ENCODE measurements at places on chromosomes 4 and X. TPM values are rescaled to one million over a fixed set of nuclear protein-coding genes. Genes with fewer than 3 reads are reported as not detected.

- no peak for DNase-seq
These were observed 114.8 kb upstream of the MAP9 start for GRCh38 chr4:155491336-155492120.

DNA sequence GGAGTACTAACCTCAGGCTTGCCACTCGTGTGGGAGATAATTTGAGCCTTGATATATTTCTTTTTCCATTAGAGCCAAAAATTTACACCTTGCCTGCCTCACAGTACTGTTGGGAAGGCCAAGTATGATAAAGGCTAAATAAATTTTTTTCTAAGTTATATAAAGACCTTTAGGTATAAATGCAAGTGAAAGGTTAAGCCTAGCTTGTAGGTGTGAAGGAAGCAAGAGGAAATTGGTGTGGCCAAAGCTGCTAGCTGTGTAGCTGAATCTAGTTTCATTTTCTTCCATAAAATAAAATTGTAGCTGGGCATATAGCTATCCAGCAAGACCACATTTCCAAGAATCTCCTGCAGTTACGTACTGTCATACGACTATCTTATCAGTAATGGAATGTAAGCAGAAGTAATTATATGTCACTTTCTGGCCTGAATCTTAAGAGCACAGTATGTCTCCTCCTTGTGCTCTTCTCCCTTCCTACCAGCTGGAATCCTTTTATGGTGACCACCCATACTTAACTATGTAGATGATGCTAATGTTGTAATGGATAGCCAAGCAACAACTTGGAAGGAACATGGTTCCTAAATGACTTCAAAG lies 14.3 kb upstream of the GABRE start:
- DNase-seq: no peak

GRCh38 chr4:137090951-137091350 lies 441.3 kb downstream of the PCDH18 start:
- DNase-seq: no peak

DNA sequence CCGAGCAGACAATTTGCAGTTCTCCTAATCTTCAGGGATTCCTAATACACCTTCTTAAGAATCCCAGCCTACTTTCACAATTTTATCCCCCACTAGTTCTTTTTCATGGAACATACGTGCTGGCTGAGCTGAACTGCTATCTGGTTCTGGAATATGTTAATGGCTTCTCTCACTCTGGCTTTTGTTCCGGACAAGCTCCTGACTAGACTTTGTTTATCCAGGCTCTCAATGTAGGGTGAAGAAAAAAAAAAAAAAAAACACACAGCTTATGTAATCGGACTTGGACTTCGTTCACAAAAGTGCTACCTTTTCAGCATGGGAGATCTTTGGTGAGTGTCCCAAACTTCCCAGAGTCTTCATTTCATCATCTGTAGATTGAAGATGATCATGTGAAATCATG lies 555.4 kb upstream of the CPEB2 start:
- DNase-seq: no peak

- DNase-seq: no peak
These were observed 1880.5 kb downstream of the ARAP2 start for GRCh38 chr4:34363842-34364241.

- DNase-seq: no peak
These were observed 5.0 kb downstream of the GRPEL1 start for GRCh38 chr4:7062816-7063215.

DNA sequence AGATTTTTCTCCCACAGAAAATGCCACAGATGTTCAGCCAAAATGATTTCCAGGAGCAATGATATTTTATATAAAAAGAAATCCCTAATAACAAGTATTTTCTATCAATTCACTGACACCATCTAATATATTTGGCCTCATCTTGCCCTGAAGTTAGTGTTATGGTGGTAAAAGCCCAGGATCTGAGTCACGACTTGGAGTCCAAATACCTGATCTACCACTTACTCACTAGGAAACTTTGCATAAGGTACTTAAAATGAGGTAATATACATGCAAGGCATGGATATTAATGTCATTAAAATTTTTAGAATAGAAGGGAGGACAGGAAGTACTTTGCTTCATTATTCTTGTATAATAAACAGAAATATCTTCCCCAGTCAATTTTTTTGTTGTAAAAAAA lies 16.3 kb downstream of the PPP3CA start:
- no peak for DNase-seq

- no peak for DNase-seq
These were observed 13.3 kb downstream of the NCAPG start for GRCh38 chr4:17823871-17824669.

- DNase-seq: peak; percentile 35
These were observed 1414.7 kb upstream of the TENM3 start for GRCh38 chr4:180828455-180829018.

- no peak for DNase-seq
These were observed 854 bp downstream of the RNF113A start for GRCh38 chrX:119870626-119871131.

- no peak for DNase-seq
These were observed 75.1 kb downstream of the CEP44 start for GRCh38 chr4:174358829-174359228.

DNA sequence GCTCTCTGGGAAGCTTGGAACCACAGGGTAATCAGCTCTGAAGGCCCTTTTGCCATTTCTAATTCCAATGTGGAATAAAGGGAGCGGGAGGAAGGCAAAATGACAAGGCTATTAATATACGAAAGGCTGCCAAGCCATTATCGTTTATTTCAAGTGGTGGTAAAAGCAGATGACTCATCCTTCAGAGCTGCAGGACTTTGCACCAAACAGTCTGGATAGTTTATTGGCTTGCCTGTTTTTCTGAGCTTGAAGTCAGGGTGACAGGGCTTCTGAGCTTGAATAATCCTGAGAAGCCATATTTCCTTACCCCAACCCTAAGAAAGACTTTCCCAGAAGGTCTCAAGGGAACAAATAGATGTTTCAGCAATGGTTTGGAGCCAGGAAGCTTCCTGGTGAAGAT lies 7.7 kb upstream of the GABRE start:
- no peak for DNase-seq

- DNase-seq: no peak
These were observed 672.5 kb upstream of the KLHL4 start for GRCh38 chrX:86845101-86845500.

EGFL6 gene
- total RNA-seq: not detected

Measured in Panc1 (cell line).